NCI-H69 (cell line): ENCODE measurements at places on chromosomes 5 and 9.

DNA sequence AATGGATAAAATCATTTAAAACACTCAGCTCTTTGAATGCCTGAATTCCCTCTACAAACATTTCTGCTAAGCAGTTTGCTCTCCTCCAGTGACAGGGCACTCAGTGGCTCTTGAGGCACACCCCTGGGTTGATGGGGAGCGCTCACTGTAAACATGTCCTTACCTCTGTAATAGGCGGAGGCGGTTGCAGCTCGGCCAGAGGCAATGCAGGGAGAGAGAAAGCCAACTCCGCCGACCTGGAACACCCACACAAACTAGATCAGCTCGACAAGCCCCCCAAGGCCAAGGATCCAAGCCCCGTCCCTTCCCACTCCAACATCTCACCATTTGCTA, 329 bp downstream of the CDC23 start:
- peak; percentile 61 for DNase-seq

DNA sequence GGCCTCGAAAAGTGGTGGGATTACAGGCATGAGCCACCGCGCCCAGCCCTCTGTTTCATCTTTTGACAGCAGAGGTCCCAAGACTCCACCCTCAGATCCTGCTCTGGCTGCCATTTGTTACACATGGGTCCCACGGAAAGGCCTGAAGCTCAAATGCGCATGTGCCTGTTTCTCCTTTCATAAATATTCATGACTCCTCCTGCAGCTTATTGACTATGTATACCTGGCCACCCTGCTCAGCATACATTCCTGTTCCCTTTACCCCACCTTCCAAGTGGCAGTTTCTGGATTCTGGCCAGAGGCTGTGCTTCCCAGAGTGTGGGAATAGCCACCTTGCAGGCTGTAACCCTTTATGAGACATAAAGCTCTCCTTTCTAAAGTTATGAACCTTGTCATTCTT, 46.5 kb downstream of the AUH start:
- peak; percentile 19 for DNase-seq

- no peak for DNase-seq
Measured at GRCh38 chr5:38373743-38374142, 115.4 kb downstream of the EGFLAM start.

DNA sequence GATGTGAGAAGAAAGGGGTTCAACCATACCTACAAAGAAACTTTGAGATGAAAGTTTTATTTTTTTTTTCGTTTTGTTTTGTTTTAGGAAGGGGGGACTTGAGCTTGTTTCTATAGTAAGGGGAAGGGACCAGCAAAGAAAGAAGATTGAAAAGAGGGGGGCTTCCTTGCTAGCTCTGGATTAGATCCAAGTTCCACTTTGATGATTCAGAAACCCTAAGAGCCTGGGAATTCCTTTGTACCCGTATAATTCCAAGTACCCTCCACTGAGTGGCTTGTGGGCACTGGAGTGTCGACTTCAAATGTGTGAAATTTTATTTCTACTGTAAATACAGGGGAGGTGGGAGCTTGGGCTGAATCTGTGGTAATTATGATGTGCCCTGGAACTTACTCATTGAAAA, 10.9 kb downstream of the MAMDC2 start:
- DNase-seq = no peak

- peak; percentile 81 for DNase-seq
Measured at GRCh38 chr5:51890435-51891116, 507.3 kb downstream of the ISL1 start.

GRCh38 chr5:16616536-16617273, at the start of gene RETREG1:
Gene RETREG1, minus strand, starts transcription at chr5:16616997. Its CDS starts 26 bp downstream, at chr5:16616971.
- DNase-seq = peak; percentile 92

- DNase-seq = no peak
Measured at GRCh38 chr5:149408252-149409099, 29.4 kb upstream of the IL17B start.

- peak; percentile 89 for DNase-seq
Measured at GRCh38 chr5:55497712-55498111, 37.1 kb downstream of the PLPP1 start.

- peak; percentile 22 for DNase-seq
Measured at GRCh38 chr5:318341-318897, 3.1 kb upstream of the AHRR start.

DNA sequence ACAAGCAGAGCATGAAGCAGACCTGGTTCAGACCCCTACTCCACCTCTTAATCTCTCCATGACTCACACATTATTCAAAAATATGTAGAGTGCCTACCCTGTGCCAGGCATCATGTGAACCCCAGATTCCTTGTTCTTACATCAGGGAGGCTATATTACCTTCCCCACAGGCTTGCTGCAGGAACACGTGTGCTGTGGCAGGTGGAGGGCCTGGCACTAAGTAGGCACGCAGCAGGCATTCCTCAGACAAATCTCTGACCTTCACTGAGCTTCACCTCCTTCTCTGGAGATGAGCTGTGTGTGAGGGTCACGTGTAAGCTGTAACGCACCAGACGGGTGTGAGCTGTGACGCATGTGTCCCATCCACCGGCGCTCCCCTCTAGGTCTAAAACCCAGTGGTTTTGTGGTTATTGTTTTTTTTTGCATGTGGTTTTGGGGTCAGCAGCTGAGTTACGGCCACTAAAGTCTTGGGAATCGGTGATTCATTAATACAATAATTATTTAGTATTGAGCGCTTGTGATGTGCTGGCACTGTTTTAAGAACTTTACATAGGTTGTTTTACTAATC, 30.3 kb downstream of the ANGPTL2 start:
- no peak for DNase-seq

- DNase-seq = no peak
Measured at GRCh38 chr9:98797491-98797890, 1.1 kb upstream of the ANKS6 start.

DNA sequence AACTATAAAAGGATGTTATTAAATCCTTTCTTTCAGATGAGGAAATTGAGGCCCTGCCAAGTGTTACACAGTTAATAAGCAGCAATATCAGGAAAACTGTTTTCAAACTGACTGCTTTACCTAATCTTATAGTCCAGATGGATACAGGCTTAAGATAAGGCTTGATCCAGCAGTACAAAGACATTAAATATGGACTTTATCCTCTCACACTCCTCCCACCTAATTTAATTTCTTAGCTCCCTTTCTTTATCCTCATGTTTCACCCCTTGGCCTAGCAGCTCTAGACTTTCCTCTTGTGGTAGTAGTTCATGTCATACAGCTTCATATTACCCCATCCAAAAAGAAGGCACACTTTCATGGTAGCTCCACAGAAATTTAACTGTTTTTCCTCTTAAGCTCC, 164.5 kb downstream of the BAAT start:
- no peak for DNase-seq

- DNase-seq = peak; percentile 76
Measured at GRCh38 chr9:70484232-70485130, 70.0 kb upstream of the KLF9 start.

DNA sequence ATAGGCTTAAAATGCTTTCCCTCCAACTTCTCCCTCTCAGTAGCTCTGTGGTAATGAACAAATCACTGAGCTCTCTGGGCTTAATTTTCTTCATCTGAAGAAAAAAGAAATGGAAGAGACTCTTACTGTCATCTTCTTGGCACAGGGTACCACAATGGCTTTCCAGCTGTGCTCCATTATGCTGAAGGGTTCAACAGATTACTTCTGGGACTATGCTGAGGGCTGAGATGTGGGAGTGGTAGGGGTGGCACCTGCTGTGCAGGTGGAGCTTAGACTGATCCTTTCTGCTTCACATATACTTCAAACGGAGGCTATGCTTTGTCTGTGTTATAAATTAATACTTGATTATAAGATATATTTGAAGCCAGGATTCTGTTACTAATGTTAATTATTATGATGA, 840.2 kb upstream of the C9orf72 start:
- peak; percentile 89 for DNase-seq

DNA sequence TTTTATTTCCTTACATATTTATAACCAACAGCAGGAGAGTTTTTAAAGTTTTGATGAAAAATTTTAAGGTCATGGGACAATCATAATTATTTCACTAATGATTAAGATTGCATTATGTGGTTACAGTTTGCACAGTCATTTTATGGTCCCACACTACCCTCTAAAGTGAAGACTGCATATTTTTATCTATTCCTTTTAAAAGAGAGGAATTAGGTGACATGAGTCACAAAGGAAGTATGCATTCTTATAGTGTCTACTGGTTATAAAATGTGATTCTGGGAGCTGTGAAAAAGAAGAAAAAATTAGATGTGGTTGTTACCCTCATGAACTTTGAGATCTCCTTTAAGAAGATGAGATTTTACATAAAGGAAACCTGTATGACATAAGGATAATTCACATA, 87.9 kb upstream of the GRIA1 start:
- no peak for DNase-seq

DNA sequence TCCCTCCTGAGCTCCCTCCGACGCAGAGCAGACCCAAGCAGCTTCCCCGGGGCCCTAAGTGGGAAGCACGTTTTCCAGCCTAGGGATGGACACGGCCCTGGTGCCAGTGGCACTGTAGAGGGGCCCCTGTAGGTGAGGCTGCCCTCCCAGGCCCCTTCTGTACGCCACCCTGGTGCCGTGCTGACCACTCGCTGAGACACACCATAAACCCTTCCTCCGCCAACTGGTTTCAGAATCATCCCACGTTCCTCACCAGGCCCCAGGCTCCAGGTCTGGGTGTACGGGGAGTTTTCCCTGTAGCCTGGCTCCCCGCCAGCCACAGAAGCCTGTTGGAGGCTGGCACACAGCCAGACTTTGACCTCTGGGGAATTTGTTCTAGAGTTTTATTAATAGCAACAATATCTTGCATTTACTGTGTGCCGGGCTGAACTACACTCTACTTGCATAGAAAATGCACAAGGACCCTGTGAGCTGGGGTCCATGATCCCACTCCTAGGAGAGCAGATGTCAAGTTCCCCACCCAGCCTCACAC, 18.2 kb upstream of the WDR38 start:
- peak; percentile 94 for DNase-seq

- no peak for DNase-seq
Measured at GRCh38 chr5:148343603-148344487, 8.5 kb downstream of the SPINK9 start.

DNA sequence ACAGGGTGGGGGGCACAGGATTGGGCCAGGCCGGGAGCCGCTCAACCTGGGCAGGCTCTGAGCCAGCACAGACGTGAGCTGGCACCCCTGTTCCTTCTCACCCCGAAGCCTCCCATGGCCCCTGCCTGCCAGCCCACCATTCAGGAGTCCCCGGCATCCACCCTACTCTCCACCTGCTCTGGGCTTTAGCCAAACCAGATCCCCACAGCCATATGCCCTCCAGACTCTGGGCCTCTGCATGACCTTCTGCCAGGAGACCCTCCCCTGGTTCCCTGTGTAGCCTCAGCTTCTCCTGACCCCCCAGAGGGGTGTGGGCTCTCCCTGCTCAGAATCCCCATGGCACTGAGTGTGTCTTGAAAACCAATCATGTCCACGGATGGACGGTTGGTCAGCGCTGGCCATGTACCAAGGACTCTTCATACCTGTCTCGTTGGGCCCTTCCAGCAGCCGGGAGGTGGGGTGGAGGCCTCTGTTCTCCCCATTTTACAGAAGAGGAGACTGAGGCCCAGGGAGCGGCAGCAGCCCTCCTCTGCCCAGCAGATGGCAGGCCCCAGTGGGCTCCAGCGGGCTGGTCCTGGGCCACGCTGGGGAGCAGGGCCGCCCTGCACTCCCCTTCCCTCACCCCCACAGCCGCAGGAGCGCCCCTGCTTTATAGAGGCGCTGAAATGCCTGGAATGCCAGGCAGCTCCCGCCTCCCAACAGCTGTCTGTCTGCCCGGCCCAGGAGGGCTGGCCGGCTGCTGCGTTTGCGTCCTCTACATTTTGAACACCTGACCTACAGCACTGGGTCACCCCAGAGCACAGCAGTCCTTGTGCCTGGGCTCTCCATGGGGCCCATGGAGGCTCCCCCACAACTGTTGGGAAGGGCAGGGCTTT, 3.5 kb upstream of the MYMK start:
- peak; percentile 53 for DNase-seq

DNA sequence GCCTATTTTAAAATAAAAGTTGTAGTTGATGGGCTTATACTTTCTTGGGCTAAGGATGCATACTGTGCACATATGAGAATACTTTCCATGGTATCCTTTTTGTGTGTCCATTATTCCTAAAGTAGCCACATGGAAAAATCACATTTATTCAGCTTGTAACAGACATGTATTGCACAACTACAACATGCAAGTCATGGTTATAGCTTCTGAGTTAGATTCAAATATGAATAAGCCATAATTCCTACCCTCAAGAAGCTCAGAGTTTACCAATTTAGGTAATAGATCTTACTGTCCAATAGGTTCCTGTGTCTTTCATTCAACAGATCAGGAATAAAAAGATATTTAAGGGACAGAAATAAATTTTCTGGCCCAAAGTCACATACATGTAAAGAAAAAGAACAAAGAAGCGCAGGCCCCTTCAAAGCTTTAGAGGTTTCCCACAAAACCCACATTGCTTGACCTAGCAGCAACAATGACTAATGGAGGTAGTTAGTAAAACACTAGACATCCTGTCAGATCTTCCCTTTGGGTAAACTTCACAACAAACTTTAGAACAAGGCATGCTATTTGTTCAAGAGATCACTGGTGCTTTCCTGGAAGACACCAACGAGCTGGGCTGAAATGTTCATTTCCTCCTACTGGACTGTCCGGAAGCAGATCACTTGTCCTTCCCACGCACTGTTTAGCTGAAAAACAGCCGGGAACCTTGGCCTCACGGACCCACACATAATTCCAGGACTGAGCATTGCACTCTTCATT, 78.4 kb upstream of the ITGA1 start:
- DNase-seq = no peak

- no peak for DNase-seq
Measured at GRCh38 chr5:170397059-170397458, 7.9 kb upstream of the KCNMB1 start.

- peak; percentile 42 for DNase-seq
Measured at GRCh38 chr5:123084730-123085605, 4.1 kb upstream of the PRDM6 start.

DNA sequence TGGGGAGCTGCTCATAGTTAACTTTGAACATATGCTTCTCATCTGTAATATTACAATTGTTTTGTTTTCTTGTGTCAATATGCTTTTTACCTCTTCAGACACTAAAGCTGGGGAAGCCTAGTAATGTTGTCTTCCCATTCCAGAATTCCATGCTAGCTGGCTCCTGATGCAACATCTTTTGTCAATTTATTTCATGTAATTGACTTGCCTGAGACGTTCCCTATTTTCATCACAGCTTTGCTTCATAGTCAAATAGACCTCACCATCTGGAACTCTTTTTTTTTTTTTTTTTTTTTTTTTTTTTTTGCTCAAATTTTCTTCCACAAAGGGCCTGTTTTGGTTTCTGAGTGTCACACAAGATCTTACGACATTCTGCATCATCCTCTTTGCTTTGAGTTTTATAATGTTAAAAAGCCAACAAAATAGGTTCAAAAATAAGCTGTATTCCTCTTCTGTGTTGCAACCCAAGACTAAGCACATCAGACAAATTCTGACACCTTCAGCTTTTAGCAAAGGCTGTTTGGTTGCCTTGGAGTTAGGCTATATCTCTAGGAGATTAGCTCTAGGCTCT, 235.2 kb downstream of the NR3C1 start:
- DNase-seq = peak; percentile 29

GRCh38 chr5:51336878-51337277, 46.4 kb upstream of the ISL1 start:
- no peak for DNase-seq
